ENCODE measurements at places on chromosomes 1 and 21. TPM values are rescaled to one million over a fixed set of nuclear protein-coding genes. Genes with fewer than 3 reads are reported as not detected.

DNA sequence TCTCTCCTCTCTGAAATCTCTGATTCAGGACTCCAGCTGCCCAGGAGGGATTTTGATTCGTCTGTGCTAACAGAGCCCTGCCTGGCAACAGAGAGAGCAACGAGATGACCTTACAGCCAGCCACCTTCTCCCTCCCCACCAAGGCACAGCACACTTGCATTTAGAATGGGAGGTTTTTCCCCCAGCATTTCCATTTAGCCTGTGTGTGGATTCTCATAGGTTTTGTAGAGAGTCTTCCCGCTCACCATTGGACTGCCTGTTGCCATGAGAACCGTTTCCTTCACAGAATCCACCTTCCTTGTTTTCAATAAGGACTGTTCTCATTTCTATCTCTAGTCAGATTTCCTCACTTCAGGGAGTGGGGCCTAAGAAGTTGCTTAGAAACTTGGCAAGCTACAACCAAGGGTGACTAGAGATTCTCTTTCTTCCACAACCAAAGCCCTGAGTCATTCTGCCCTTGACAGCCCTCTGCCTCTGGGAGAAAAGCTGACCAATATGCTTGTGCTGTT is 5.8 kb upstream of the IKBKE start:
- DNase-seq = no peak

GRCh38 chr1:59504276-59504675 is 207.4 kb downstream of the FGGY start:
- no peak for DNase-seq

- no peak for DNase-seq
Observed at GRCh38 chr1:66239834-66240233, 294.1 kb upstream of the SGIP1 start.

DNA sequence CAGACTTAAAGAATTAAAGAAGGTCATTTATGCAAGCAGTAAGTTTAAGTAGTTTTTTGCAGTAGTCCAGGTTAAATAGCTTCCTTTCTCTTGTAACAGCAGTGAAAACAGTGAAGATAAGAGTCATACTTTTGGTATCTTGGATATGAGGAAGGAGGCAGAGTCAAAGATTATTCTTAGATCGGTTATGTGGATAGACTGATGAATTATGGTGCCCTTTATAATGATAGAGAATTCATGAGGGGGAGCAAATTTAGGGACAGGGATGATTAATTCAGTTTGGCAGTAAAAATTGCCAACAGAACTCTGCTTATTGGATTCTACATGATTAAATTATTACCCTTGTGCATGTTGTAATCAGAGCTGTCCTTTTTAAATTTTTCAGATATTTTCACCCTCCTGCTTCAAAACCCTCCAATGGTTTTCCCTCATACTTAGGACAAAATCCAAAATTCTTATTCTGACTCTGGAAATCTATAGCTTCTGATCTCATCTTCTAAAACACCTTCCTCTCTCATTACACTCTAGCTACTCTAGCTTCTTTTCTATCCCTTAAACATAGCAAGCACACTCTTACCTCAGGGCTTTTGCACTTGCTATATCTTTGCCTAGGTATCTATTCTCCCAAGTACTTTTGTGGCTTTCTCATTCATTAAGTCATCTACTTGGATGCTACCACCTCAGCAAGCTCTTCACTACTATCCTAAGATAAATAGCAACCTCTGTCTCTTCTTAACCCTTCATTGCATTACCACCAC is 79.8 kb downstream of the PKN2 start:
- DNase-seq = no peak

- no peak for DNase-seq
Observed at GRCh38 chr1:115065021-115065420, 24.3 kb downstream of the TSPAN2 start.

The PLPPR4 gene
- 0.11 TPM for total RNA-seq

The ETNK2 gene
- 4.4 TPM for total RNA-seq

The LCK gene
- total RNA-seq = 0.63 TPM

The PTAFR gene
- total RNA-seq = 1.5 TPM
